CD4-positive, CD25-positive, alpha-beta regulatory T cell (primary cell): ENCODE measurements at places on chromosomes 1 and 21.

- no peak for DNase-seq
These were observed 384.3 kb downstream of the LRRIQ3 start for GRCh38 chr1:73813716-73814115.

DNA sequence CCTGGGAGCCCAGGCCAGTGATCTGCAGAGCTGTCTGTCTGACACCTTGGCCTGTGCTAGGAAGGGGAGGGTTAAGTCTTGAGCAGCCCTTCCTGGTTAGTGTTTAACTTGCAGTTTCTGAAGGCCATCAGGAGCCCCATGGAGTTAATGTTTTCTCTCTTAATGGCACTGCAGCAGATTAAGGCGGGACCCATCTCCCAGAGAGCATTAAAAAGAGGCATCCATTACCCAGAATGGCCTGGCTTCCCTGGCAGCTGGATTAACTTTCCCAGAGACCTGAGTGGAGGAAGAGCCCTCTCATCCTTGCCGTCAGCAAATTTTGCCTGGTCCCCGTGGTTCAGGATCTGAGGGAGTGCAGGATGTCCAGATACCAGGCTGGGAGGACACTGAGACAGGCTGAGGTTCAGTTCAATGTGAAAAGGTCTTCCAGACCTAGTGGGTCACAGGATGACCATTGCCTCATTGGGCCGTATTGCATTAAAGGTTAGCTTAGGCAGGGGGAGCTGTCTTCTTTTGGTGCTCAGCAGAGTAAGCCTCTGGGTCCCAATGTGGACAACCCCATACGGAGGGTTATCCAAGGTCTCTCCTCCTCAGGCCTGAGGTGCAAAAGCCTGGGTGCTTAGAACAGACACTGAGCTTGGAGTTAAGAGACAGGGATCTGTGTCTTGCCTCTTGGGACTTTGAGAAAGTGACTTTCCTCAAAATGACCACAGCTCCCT, 522.6 kb downstream of the PTPRU start:
- no peak for DNase-seq

DNA sequence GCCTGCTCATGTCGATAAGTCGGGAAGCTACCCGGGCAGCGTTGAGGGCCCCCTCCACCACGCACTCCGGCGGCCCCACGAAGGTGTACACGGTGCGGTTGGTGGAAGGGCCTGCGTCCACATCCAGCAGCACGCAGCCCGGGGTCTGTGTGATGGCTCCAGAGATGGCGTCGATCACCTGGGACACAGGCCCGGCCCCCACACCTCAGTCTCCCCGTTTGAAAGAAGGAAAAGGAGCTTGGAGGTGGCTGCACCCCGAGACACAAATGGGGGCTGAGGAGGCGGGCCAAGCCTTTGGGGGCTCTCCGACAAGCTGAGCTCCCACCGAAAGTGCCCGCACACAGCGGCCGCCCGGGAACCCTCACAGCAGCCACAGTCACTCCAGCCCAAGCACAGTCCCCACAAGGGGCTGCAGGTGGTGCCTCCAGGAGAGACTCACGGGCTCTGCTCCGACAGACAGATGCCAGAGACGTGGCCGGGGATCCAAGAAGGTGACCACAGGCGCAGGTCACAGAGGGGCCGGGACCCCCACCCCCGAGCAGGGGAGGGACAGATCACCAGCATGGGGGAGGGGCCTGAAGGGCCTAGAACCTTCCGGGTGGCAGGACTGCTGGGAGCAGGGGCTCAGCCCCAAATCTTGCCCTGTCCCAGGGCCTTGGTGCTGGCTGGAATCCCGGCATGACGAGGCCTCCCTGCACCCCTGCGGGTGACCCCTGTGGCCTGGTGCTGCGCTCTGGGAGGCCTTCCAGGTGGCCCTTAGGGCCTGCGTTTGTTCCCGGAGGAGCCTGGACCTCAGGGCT, 1.0 kb downstream of the FTCD start:
- no peak for DNase-seq

- DNase-seq = no peak
These were observed 21.1 kb upstream of the F3 start for GRCh38 chr1:94562519-94563260.

GRCh38 chr21:34262469-34262845, 101.3 kb upstream of the KCNE2 start:
- DNase-seq = no peak

GRCh38 chr1:1182491-1183220, 9.0 kb downstream of the TTLL10 start:
- peak; percentile 1 for DNase-seq

GRCh38 chr21:8993943-8994639, 1527.3 kb upstream of the TPTE start:
- no peak for DNase-seq

- DNase-seq = no peak
These were observed 54.1 kb downstream of the ETS2 start for GRCh38 chr21:38859852-38860251.

GRCh38 chr1:193058529-193059281, 455 bp downstream of the UCHL5 start:
- DNase-seq = peak; percentile 84

DNA sequence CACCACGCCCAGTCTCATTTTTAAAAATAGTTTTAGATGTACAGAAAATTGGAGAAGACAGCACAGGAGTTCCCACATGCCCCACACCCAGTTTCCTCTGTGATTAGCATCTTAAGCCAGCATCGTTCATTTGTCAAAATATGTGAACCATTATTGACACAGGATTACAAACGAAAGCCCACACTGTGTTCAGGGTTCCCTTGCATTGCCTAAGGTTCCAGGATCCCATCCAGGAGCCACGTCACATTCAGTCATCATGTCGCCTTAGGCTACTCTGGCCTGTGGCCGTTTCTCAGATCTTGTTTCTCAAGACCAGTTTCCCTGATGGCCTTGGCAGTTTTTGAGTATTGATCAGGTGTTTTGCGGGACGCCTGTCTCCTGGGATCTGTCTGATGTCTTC, 34.7 kb upstream of the TNFRSF1B start:
- peak; percentile 55 for DNase-seq

DNA sequence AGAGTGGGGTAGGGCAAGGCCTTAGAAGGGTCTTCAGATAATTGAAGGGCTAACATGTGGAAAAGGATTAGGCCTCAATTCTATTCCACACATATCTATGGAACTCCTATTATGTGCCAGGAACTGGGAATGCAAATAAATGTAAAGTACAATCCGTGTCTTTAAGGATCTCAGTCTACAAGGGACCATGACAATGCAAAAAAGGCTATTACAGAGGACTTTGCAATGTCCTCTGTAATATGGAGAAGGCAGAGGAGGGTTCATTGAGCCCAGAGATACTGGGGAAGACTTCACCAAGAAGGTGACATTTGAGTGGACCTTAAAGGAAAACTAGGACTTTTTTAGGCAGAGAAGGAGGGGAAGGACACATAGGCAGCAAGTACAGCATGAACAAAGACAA, 4.5 kb upstream of the SCMH1 start:
- no peak for DNase-seq

GRCh38 chr1:234718496-234719453, 108.8 kb upstream of the IRF2BP2 start:
- DNase-seq = no peak

GRCh38 chr1:165949335-165950130, 122.1 kb downstream of the UCK2 start:
- no peak for DNase-seq

- no peak for DNase-seq
These were observed 19.5 kb downstream of the RRP1 start for GRCh38 chr21:43808832-43809251.

DNA sequence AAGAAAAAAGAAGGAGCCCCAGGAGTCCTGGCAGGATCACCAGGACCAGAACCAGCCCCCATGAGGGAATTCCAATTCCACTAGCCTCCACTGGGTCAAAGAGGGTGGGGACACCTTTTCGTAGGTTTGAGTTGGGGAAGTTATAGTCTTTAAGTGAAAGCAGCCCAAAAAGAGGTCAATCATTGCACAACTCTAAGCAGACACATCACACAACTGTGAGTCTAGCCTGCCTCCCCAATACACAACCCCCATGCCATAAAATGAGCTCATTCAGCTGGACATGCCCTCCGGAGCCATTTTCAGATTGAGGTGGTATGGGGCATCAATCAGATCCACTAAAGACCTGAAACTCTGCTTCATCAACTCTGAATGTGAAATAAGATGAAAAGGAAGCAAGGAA, 179.9 kb downstream of the NPHP4 start:
- no peak for DNase-seq

DNA sequence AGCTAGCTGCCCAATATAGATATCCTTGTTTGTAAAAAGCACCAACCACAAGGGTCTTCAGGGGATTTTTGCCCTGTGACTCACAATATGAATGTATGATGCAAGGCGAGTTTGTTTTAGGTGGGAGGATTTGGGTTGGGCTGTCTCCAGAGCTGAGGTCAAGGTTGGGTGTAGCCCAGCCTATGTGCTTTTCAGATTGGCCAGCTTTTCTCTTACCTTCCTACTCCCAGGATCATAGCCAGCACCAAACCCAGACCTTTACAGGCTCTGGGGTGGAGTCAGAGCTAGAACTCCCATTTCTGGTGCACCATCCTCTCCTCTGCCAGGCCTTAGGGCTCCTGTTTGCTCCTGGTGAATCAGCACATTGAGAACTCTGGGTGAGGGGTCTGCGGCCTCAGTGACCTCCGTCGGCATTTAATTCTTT, 55.6 kb upstream of the GCLM start:
- no peak for DNase-seq

GRCh38 chr1:212595229-212595628, 13.3 kb upstream of the ATF3 start:
- no peak for DNase-seq

- DNase-seq = no peak
These were observed 7.2 kb downstream of the XCL1 start for GRCh38 chr1:168583571-168583970.

DNA sequence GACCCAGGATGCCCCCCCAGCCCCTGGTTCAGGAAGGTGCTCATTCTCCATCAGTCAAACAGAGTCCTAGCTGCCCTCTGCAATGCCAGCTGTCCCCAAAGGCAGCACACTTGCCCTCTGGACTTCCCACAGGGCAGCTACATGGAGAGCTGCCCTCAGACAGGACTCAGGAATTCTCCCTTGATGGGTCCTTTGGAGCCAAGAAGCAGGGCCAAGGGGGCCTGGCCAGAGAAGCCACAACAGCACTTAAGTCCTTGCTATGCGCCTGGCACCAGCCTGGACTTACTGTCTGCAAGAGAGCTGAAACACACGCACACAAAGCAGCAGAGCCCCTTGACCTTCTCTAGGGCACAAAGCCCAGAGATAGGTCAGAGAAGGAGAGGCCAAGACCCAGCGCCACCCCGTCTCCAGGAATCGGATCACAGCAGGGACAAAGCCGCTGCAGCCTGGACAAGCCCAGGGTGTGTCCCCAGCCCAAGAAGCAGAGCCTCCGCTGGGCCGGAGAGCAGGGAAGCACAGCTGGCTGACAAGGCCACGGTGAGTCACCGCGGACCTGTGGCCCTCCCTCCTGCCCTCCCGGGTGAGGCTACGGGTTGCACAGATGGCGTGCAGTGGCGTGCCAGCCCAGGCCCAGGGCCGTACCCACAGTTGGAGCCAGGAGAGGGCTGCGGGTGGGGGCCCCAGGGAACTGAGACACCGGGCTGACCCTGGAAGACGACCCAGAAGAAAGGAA, 1.7 kb downstream of the WNT9A start:
- DNase-seq = peak; percentile 14

DNA sequence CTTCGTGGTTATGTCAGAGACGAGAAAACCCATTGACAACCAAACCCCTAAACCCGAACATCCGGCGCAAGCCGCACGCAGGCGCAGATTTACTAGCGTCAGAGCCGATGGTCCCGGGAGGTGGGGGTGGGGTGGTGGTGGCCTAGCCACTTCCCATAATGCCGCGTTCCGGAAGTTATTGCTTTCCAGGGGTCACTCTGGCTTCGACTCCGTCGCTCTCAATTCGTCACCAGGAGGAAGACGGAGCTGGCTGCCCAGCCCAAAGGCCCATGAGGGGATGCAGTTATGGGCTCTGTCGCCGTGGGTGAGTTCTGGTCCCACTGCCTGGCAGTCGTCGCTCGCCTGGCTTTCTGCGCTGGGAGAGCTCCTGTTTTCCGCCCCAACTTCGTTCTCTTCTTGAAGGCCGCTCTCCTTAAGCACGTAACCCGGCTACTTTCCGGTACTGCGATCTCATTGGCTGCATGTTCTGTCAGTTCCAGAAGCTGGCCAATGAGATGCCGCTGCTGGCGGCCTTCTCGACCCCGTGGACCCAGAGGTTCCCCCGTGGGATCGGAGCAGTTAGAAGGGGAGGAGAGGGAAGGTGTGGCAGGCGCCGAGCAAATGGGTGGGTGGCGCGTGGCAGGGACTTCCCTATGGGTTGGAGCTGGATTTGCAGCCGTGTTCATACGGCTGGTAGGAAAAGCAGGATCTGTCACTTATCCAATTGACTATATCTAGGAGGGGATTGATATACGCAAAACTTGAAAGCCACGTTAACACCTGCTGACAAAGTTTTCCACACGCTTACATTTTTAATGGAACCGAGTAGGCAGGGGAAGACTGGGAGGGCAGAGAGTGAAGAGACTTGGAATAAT, at the start of gene USP16:
USP16 (plus strand) TSS at position 195 of the 854 bp plus-strand sequence. CDS start 3,246 bp downstream, outside the sequence.
- DNase-seq = peak; percentile 97
